ENCODE measurements at places on chromosomes 1 and 21.

GRCh38 chr21:32537569-32537881 is 47.8 kb downstream of the TCP10L start:
- DNase-seq: no peak

GRCh38 chr1:117563492-117563875 is 42.4 kb upstream of the TENT5C start:
- DNase-seq: no peak

GRCh38 chr1:217527151-217527550 is 103.7 kb downstream of the GPATCH2 start:
- no peak for DNase-seq

GRCh38 chr1:170221031-170221430 is 75.3 kb downstream of the NTMT2 start:
- peak; percentile 88 for DNase-seq

DNA sequence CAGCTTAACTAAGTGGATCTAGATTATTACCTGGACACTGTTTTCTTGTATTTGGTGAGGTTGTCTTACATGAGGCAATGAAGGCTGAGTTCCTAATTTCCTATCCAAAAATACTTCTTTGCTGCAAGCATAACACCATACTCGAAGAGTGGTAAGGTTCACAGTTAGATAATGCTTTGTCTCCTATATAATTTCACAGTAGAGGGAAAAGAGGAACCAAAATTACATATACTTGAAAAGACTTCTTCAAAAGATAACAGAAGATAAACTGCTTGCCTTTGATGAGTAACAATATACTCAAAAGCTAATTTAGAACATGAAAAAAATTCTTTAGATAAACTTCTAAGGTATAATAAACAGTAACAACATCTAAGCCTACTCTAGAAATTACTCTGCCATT is 20.4 kb downstream of the USP33 start:
- no peak for DNase-seq

- no peak for DNase-seq
These were observed 179.9 kb upstream of the ZC3H12A start for GRCh38 chr1:37294529-37294928.

GRCh38 chr1:58627221-58627620 is 50.2 kb upstream of the TACSTD2 start:
- no peak for DNase-seq

DNA sequence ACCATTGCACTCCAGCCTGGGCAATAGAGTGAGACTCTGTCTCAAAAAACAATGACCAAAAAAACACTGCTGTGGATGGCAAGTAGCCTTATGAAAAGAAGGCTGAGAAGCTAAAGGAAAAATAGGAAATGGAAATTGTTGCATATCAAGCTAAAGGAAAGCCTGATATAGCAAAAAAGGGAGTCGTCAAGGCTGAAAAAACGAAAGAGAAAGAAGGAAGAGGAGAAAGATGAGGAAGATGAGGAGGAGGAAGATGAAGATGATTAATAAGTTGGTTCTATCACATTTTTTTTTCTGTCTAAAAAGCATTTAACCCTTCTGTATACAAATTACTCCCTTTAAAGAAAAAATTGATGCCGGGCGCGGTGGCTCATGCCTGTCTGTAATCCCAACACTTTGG is 10.2 kb upstream of the PRDX1 start:
- DNase-seq: no peak

- no peak for DNase-seq
These were observed 72.7 kb downstream of the RPE65 start for GRCh38 chr1:68377098-68377497.

DNA sequence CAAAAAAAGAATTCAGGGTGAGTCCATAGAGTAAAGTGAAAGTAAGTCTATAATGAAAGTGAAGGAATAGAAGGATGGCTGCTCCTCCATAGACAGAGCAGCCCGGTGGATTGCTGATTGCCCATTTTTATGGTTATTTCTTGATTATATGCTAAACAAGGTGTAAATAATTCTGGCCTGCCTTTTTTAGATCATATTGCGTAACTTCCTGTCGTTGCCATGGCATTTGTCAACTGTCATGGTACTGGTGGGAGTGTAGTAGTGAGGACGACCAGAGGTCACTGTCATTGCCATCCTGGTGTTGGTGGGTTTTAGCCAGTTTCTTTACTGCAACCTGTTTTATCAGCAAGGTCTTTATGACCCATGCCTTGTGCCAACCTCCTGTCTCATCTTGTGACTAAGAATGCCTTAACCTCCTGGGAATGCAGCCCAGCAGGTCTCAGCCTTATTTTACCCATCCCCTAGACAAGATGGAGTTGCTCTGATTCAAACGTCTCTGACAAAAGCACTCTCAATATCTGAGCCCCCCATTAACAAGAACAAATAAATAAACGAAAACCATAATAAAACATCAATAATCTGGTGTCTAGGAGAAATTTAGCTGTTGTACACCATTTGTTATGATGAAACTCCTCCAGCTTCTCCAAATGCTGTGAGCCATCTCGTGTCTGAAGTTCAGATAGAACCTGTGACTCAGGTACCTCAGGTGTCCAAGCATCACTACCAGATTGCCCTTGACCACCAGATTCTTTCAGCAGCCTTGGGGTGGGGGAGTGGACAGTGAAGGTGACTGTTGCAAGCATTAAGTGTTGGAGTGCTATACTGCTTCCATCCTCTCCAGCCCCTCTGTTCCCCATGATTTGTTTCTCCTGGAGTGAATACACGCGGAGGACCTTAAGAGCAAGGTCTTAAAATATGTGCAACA is 36.0 kb downstream of the EBNA1BP2 start:
- no peak for DNase-seq

GRCh38 chr21:26983576-26983975 is 16.7 kb upstream of the ADAMTS5 start:
- no peak for DNase-seq

GRCh38 chr1:72037745-72038343 is 244.5 kb downstream of the NEGR1 start:
- no peak for DNase-seq

- DNase-seq: no peak
These were observed 39.6 kb upstream of the GPR52 start for GRCh38 chr1:174408146-174408545.

- DNase-seq: no peak
These were observed 5.5 kb downstream of the NCAM2 start for GRCh38 chr21:21003701-21004100.

DNA sequence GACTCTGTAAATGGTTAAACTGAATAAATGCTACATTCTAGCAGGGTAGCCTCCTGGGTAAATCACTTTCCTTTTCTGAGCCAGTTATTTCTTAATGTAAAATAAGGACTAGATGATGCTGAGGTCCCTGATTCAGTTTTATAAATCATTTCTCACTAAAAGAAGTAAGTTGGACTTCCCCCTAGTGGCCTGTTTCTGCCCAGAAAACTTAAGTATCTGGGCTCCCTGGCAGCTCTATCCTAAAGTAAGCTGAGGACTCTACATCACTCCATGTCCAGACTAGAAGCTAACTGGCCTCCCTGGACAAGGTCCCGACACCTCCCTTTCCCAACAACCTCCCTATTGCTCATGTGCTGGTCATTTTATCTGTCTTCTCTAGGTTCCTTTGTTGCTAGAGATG is 3.0 kb downstream of the GPN2 start:
- DNase-seq: no peak

DNA sequence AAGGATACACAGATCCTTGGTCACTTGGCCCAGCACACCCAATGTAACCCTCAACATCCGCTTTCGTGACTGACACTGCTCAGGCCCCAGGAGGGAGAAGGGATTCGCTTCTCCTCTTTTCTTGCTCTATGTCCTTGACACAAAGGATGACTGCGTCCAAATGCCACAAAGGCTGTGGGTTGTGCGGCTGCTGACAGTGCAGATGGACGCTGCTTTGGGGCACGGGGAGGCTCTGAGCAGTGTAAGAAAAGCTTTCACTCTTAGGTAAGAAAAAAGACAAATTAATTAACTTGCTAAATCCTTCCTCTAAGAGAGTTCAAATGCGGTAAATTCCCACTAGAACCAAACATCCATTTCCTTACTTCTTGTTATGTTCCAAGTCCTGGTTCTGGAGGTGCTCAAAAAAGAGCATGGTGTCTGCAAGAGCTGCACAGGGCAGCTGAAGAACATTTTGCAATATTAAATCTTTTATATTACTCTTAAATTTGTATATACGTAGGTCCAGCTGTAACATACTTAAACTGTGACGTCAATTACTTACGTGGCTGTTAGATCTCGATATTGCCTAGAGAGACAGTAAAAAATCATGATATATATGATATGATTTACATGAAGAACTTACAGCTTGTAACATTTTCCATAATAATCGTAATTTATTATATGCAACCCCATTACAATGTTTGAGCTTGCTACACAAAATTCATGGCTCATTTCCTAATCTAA is 19.4 kb upstream of the EPHB2 start:
- DNase-seq: no peak

DNA sequence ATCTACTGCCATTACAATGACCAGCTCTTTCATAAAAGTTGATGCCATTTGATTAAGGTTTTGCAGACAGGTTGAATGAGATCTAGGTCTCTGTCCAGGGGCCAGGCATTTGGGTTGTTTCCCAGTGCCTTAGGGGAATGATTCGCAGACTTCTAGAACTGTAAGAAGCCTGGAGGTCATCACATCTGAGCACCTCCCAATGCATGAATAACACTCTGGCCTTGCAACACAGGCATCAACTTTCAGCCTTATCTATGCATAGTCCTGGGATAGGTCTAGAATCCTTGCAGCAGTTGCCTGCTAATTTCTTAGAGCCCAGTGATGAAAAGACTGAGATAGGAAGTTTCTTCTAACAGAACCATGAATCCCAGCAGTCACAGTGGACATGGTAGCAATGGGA is 44.8 kb upstream of the KCND3 start:
- no peak for DNase-seq

DNA sequence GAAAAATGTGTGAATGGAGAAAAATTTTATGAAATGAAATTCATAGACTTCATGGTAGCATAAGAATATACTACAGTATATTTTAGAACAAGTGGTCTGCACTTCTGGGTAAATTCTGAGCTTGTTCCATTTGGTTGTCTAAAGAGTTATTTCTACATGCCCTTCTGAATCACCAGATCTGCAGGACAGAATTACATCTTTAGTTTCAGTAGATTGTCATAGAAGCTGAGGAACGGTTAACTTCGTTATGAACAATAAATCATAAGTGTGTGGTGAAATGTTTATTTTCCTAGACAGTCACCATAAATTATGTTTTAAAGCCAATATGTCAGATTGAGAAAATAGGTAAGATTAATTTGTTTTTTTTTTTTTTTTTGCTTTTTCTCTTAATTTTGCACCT is 30.9 kb downstream of the CHRM3 start:
- no peak for DNase-seq

DNA sequence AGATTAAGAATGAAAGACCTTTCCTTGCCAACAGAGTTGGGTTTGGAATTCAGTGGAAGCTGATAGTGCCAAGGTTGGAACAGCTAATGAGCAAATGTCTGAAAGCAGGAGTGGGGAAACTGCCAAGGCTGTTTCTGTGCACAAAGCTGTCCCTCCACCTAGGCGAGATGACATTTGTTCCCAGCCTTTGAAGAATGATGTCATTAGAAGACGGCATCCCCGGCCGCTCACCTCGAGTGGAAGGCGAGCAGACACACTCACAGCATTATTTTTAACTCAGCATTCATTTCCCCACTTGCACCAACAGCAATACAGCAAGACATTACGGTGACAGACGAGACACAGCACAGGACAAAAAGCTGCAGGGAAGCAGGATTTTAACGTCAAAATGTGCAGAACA is 463.9 kb downstream of the PCP4 start:
- DNase-seq: no peak

DNA sequence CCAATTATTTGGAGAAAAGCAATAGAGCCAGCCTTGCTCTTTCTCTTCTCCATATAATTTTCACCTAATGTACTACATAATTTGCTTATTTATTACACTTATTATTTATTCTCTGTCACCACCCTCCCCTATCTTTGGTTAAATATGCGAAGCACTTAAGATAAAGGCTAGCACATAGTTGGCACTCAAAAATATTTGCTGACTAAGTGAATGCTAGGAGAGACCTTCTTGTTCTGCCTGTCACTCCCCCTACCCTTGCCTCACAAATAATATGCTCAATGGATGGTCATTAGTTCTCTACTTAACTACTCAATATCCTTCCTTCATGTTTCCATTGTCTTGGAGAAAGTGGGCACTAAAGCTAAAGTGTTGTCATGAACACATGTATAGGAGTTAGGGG is 139.7 kb upstream of the ZC3H11B start:
- DNase-seq: no peak

DNA sequence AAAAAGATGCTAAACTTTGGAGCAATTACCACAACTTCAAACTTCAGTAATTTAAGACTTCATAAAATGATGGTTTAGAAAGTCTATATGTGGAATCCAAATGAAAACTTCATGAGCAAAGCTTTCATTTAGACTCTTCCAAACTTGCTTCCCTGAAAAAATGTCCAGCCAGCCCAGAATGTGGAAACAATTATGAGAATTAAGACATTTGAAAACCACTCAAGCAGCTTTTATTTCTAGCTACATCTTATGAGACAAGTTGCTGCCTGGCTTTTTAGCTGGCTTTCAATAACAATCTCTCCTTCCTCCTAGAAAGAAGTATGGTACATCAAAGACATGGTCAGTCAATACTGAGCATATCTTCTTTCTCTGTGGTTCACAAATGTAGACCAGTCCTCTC is 21.8 kb downstream of the LPAR3 start:
- DNase-seq: no peak

DNA sequence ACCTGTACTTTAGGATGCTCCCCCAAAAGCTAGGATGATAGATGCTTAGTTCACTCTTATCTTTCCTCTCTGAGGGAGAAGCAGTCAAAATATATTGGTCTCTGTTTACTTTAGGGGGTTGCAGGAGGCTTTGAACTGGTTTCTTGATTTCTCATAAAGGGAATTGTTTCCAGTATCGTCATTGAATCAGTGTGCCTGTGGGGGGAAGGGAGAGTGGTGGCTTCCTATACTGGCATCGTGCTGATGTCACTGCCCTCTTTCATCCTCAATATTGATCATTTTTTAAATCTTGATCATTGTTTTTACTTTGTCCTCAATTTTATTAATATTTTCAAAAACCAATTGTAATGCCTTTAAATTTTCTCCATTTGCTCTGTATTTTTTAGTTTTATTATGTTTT is 40.2 kb upstream of the CFHR3 start:
- DNase-seq: no peak

DNA sequence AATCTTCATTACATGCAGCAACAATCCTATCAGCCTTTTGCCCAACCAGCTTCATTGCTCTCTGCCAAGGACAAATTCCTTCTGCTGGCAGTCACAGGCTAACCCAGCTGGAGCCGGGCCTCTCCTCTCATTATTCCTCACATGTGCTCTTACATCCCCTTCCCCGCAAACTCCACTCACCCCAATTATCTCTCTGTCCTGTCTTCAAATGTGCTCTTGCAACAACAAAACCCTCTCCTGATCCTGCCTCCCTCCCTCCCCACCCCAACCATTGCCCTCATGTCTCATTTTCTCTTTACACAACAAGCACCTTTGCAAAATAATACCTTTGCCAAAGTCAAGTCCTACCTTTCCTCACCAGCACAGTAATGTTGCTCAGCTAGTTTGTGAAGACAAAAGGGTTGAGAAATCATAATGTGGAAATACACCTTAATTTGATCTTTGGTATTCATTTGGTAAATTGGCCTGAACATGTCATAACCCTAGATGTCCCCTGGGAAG is 36.0 kb upstream of the DHCR24 start:
- no peak for DNase-seq

GRCh38 chr21:40018871-40019475 is 151.7 kb downstream of the PCP4 start:
- no peak for DNase-seq
